Activated CD4-positive, alpha-beta T cell treated with anti-CD3 and anti-CD28 coated beads, Interleukin-2, amount 50 U/mL, for 48 hours (primary cell): ENCODE measurements at places on chromosomes 12 and 14.

DNA sequence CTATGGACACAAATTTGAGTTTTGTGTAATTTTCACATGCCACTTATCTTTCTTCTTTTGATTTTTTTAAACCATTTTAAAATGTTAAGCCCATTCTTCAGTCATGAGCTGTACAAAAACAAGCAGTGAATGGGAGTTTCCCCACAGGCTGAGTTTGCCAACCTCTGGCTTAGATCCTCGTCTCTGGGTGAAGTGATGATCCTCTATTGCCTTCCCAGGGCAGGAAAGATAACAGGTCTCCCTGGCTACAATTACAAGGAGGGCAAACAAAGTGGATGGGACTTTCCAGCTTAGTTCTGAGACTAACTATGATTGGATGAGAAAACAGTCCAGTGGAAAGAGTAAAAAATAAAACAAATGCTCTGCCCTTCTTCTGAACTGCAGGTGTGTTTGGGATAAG, 203.7 kb downstream of the SPTSSA start:
- DNase-seq = no peak

- DNase-seq = no peak
Measured at GRCh38 chr12:24081092-24081529, 131.6 kb upstream of the SOX5 start.

- DNase-seq = no peak
Measured at GRCh38 chr12:131335456-131335855, 375.4 kb upstream of the SFSWAP start.

DNA sequence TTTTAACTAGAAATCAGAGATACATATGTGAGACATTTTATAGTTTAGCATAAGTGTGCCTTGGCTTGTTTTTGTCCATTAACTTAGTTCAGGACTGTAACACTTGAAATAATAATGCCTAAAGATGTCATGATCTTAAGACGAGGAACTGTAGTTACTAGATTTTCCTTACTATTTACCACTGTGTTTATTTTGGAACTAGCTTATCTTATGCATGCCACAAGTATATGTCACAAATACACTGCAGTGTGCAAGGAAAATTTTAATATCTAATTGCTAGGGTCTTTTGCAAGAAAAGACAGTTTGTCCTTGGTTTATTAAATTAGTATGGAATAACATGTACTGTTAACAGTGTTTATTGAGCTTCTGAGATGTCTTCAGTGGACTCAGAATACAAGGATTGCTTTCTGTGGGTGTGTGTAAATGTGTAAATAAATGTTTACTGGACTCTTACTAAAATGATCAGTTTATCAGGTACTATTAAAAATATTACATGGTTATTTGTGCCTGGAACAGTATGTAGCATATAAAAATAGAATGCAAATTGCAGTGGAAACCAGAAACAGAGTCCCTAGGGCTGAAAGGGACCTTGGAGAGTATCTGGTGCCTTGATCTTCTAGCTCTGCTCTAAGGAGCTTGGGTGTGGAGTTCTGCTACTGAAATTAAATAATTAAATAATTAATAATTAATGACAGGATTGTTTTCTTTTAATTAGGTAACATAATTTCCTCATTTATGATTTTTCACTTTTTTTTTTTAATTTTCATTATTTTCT, 58.1 kb downstream of the FGD4 start:
- no peak for DNase-seq

DNA sequence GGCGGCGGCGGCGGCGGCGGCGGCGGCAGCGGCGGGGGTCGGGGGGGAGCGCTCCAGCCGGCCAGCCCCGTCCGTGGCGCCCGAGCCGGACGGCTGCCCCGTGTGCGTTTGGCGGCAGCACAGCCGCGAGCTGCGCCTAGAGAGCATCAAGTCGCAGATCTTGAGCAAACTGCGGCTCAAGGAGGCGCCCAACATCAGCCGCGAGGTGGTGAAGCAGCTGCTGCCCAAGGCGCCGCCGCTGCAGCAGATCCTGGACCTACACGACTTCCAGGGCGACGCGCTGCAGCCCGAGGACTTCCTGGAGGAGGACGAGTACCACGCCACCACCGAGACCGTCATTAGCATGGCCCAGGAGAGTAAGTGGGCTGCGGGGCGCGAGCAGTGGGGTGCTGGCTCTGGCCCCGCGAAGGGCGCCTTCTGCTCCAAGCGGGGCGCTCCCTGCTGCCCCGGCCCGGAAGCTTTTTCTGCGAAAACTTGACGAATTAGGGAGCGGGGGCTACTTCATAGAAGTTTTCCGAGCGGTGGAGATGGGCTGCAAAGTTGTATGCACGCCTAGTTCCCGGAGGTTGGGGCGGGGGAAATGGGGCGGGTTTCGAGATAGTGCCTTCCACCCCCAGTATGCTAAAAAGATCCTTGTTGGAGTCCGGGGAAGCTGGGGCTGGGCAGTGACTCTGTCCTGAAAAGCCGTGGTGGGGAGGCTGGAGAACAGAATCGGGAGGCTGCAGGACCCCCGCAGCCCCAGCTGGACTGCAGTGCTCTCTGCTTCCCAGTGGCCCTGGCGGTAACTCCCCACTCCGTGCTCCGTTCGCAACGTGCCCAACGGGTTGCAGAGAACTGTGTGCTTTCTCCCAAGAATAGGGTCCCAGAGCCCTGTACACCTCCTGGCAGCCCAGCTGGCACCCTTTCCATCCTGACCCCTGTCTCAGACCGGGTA, 751 bp downstream of the GDF11 start:
- peak; percentile 55 for DNase-seq

DNA sequence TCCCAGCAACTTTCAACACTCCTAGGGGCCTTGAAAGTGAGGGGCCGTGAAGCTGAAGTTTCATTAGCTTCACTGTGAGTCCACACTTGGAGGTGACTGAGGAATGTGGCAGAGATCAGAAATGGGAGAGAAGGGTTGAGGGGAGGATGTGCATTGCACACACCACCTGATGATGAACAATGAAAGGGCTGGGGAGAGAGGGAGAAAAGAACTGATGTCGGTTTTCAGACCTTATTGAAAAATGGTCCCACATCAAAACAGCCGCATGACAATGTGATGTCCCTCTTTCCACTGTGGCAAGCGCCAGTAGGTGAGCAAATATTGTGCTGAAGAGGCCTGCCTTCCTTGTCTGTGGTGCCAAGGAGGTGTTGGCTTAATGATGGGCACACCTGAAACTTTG, 32.3 kb upstream of the ATP23 start:
- no peak for DNase-seq

DNA sequence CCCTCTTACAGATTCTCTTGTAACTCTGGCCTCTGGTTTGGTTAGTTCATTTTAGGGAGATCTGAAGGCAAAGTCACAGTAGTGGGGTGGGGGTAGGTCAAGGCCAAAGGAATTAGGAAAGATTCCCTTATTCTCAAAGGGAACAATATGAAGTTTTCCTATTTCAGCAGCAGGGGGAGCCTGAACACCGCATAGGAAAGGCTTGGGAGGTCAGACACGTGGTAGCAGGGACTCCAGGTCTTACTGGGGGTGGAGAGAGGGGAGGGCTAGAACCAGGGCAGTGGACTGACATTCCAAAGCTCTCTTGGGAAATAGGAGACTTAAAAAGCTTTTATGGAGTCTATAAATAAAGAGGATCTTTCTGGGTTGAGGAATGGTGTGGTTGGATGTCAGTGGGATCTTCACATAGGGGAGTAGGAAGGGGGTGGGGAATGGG, 1.3 kb downstream of the ZC3H10 start:
- peak; percentile 72 for DNase-seq

GRCh38 chr12:104952816-104953215, 5.3 kb downstream of the SLC41A2 start:
- no peak for DNase-seq

- DNase-seq = no peak
Measured at GRCh38 chr14:66174453-66174891, 311.7 kb upstream of the CCDC196 start.

GRCh38 chr12:46208370-46208769, 60.5 kb downstream of the SLC38A1 start:
- DNase-seq = no peak
